NB4 (cell line): ENCODE measurements at places on chromosomes 4 and X.

DNA sequence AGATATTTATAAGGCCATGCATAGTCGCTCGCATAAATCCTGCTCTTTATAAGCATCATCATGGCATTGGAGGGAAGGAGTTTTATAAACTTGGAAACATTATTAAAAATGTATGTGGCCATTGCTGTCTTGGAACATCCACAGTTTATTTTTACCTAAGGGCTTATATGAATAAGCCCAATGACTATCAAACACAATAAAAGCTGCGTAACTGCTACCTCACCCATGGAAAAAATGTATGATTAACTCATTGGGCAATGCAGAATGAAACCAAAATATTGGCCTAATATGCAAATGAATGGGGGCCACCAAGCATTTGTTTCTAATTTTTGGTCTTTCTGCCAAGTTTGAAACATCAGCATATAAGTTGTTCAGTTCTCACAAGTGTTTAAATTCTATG, 19.1 kb downstream of the GEMIN8 start:
- no peak for DNase-seq

DNA sequence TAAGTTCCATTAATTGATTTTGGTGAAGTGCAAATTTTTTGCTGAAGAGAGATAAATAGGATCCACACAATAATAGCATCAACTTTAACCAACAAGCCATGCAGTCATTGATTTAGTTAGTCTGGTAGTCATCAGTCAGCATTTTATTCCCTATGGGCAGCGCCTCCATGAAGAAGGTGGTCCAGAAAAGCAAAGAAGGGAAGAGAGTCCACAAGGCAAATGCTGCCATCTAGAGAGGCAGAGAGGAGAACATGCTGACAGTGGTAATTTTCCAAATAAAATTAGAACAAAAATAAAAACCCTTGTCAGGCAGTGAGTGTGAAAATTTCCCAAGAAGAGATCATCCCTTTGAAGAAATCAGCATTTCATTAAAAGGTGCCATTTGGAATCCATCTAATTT, 366.7 kb upstream of the FAM241A start:
- DNase-seq, result no peak

- peak; percentile 60 for DNase-seq
Measured at GRCh38 chrX:45806410-45807121, 605.9 kb upstream of the DIPK2B start.

- DNase-seq, result no peak
Measured at GRCh38 chr4:10188400-10189004, 71.9 kb upstream of the WDR1 start.

- DNase-seq, result no peak
Measured at GRCh38 chr4:168150420-168151050, 58.2 kb downstream of the ANXA10 start.

GRCh38 chr4:52144372-52144771, 93.3 kb downstream of the SPATA18 start:
- DNase-seq, result no peak

DNA sequence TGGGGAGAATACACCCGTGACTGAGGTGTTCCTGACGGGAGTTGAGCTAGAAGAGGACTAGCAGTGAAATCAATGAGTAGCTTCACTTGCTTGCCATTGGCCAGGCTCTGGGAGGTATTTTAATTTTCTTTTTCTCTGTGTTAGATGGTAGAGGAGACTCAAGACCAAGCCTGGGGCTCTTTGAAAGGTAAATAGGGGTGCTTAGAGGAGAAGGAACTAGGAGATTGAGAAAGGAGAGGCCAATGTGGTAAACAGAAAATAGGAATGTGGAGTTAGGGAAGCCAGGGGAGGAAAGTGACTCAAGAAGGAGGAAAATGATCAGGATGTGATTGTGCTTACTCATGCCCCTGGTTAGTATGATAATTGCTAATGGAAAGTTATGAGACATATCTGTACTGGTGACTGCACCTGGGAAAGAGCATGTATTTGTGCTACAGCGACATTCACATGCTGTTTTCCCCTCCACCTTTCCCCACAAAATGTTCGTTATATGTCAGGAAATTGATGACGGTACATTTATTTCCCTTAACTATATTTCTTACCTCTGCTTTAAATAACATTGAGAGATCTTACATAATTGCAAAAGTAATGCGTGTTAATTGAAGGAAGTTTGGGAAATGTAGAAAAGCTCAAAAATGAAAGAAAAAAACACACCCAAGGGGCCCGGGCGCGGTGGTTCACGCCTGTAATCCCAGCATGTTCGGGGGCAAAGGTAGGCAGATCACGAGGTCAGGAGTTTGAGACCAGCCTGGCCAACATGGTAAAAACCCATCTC, 16.9 kb upstream of the LRBA start:
- DNase-seq, result no peak

DNA sequence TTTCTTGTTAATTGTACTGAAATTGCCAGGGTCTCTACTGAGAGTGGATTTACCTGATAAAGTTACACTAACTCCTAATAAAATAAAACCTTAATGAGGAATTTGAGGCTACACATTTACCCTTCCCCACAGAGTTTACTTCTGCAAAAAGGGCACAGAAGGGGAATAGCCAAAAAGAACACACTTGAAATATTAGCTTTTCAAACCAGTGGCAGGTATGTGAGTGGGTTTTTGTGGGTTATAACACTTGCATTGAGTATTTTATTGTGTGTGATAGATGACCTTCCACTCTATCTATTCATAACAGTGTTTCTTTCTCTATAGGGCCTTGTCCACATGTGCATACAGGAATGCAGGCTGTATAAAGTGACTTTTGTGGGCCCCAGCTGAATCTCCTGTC, 5.0 kb upstream of the GPR174 start:
- peak; percentile 4 for DNase-seq

GRCh38 chr4:149835280-149835679, 19.6 kb upstream of the IQCM start:
- no peak for DNase-seq

- no peak for DNase-seq
Measured at GRCh38 chrX:29707088-29707487, 508.3 kb upstream of the MAGEB2 start.

- DNase-seq, result peak; percentile 29
Measured at GRCh38 chr4:165299399-165300060, 27.9 kb upstream of the MSMO1 start.

DNA sequence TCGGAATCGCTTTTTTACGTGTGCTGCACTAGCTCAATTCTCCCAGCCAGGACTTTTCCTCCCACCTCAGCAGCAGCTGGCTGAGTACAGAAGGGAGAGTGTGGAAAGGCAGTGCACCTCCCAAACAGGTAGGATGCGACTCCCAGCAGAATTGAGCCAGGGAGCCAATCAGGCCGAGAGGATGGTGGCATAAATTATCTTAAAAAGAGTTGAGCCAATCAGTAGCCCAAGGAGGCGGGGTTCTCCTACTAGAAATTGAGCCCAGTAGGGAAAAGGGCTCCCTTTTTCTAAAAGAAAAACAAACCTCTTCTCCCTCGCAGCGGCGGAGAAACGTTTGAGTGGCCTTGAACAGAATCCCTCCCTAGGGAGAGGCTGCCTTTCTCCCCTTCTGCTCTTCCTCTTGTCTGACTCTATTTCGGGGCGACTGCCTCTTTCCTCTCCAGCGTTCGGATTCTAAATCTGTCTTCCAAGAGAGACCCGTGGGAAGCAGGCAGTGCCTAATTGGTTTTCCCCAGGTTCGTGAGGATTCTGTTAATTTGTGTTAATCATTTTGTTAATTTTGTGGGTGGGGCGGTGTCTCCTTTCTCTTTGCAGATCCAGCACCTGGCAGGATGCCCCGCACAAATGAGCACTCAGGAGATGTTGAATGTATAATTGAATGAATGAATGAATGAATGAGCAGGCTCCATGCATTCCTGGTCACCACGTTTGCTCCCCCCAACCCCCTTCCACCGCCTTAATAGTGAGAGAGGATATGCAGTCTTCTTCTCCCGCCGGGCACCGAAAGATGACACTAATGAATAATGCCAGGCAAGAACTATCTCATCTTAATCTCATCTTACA, at the start of gene GABRG1:
Gene GABRG1 (minus strand): TSS at position 142 of the 843 bp plus-strand sequence. CDS start 141 bp downstream, at position 1.
- DNase-seq, result no peak

DNA sequence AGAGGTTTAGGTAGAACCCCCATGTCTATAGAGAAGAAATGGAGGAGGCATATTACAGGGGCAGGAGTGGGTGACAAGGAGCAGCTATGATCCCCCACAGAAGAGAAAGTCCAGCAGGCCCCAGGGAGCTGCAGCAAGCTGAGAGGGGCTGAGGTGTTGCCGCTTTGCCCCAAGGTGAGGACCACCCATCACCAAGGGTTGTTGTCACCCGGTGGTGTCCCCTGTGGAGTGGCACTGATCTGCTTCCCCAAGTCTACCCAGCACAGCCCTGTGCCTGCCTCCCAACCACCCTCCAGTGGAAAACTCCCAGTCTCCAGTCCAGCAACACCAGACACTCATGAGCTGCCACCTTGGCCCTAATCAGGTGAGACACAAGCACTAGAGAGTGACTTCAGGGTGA, 149.3 kb upstream of the NOCT start:
- no peak for DNase-seq

DNA sequence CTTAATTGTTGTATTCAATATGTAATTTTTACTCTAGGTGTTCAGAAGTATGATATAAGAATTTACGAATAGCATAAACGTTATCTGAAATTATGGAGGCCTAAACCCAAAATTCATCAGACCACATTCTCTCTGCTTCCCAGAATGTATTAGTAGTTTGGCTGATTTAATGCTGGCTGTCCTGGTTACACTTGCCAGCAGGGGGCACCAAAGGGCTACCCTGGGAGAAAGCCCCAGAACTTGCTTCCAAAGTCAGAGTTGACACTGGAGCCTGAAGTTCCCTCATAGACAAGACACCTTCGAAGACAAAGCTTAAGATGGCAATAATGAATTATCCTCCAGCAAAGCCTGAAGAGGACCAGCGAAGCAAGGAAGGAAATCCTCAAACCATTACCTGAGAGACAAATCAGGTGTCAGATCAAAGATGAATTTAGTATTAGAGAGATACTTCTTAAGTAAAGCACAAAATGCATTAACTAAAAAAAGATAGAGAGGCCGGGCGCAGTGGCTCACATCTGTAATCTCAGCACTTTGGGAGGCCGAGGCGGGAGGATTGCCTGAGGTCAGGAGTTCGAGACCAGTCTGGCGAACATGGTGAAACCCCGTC, 11.3 kb upstream of the ANOS1 start:
- peak; percentile 59 for DNase-seq
